ENCODE measurements at places on chromosomes 3 and 15.
A peak's percentile ranks its signal among the peaks of the same experiment; 100 is the strongest.

DNA sequence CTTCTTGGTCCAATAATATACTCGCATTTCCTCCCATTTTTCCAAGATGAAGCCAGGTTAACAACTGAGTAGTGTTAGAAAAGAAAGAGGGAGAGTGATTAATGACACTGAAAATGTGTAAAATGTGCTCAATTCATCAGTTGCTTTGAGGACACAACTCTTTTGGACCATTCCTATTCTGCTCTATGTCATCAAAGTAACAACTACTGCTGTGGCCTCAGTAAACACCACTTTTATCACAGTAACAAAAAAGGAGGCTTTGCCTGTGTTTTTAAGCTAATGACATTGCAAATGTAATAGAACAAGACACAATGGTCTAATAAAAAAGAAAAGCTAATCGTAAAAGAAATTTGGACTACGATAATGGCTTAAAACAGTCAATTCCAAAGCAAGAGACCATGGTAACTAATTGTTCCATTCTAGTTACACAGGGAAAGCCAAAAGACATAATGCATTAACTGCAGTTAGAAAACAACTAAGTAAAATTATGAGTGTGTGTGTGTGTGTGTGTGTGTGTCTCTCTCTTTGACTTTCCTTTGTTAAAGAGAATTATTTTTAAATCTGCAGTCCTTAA lies 221.1 kb downstream of the MAGI1 start:
- no peak for DNase-seq

GRCh38 chr3:63202529-63202928 lies 75.6 kb upstream of the SYNPR start:
- no peak for DNase-seq

- no peak for DNase-seq
These were observed 191.9 kb downstream of the STT3B start for GRCh38 chr3:31724651-31725050.

DNA sequence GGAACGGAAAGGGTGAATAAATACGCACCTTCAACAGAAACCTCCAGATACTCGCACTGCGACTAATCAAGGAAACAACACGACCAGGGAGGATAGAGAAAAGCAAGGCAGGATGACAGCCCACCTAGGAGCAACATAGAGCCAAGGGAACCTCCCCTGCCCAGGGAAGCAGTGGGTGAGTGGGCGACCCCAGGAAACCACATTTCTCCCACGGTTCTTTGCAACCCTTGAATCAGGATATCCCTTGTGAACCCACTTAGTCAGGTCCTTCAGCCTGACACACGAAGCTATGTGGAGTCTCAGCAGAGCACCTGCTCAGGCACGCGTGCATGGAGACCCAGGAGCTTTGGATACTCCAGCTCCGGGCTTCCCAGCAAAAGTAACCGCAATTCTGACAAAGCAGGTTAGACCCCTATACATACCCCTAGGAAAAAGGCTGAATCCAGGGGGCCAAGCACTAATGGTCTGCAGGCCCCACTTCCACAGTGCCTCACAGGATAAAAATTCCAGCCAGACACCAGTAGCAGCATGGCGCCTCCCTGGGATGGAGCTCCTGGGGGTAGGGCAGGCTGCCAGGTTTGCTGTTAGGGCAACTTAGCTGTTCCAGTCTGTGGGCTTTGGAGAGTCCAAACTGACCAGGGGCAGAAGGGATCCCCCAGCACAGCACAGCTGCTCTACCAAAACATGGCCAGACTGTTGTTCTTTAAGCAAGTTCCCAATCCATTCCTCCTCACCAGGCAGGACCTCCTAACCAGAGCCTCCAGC lies 38.4 kb upstream of the PXYLP1 start:
- no peak for DNase-seq

GRCh38 chr3:133857767-133858166 lies 37.9 kb downstream of the RAB6B start:
- DNase-seq, result no peak

GRCh38 chr15:69723404-69724096 lies 270.9 kb downstream of the RPLP1 start:
- DNase-seq, result no peak

- no peak for DNase-seq
These were observed 163.4 kb downstream of the FNDC3B start for GRCh38 chr3:172202797-172203196.

GRCh38 chr3:78881501-78881900 lies 886.3 kb downstream of the ROBO1 start:
- no peak for DNase-seq

- DNase-seq, result peak; percentile 95
These were observed 115.9 kb downstream of the DCLK3 start for GRCh38 chr3:36648241-36649034.

DNA sequence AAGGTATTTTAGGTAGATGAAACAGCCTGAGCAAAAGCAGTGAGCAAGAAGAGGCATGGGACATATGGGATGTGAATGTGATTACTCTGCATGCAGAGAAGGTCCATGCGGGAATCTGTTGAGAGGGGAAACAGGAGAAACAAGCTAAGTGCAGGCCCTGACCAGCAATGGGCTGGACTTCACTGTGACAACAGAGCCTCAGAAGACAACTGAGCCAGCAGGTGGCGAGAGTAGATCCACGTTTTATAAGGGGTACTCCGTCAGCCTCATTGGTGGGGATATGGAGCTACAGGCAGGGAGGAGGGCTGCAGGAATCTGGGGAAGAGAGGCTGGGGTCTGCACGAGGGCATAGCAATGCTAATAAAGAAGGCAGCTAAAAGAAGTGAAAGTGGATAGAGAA lies 405.9 kb upstream of the LMCD1 start:
- no peak for DNase-seq

DNA sequence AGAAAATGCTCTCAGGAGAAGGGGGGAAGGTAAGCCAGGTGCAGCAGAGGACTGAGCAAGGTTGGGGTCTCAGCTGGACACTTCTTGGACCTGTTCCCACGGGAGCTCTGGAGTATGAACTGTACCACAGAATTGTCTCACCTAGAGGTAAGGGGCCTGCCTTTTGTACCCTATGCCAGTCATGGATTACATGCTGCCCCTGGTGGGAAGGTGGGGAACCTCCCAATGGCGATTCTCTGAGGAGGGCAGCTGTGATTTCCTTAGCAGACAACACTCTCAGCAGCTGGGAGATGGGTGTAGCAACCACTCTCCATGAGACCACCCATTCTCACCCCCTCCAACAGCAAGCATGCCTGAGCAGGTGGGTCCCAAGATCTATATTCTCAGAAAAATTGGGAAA lies 329.4 kb upstream of the CTNNB1 start:
- no peak for DNase-seq

GRCh38 chr3:115986555-115987207 lies 363.4 kb downstream of the GAP43 start:
- no peak for DNase-seq

DNA sequence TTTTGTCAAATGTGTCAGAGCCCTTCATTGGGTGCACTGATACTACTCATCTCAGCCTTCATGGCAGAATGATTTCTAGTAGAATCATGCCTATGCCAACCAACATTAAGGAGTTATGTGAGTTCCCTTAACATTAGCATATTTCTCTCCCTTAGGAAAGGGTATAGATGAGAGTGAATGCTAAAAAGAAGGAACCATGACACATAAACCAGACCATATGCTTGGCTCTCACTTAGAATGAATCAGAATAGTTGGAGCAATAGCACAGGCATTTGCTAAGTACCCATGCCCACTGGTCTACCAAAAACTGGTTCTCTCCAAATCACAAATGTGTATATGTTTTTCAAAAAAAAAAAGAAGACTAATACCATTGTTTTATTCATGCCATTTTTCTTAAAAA lies 51.1 kb downstream of the STRIT1 start:
- no peak for DNase-seq

GRCh38 chr3:51637941-51638471 lies 33.0 kb upstream of the TEX264 start:
- DNase-seq, result peak; percentile 58

DNA sequence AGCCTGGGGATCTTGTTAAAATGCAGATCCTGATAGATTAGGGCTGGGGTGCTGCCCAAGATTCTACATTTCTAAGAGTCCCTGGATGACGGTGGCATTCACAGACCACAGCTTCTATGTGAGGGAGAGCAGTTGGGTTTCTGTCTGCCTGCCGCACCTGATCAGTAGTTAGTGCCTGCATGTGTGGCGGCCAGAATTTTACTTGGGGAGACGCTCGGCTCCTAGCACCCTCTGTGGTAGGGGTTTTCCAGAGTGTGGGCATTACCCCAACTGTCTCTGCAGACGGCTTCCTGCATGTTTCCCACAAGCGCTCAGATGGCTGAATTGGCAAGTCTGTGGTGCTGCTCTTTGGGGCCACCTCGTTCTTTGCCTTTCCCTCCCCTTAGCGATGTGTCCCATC lies 8.3 kb downstream of the GHRL start:
- no peak for DNase-seq

DNA sequence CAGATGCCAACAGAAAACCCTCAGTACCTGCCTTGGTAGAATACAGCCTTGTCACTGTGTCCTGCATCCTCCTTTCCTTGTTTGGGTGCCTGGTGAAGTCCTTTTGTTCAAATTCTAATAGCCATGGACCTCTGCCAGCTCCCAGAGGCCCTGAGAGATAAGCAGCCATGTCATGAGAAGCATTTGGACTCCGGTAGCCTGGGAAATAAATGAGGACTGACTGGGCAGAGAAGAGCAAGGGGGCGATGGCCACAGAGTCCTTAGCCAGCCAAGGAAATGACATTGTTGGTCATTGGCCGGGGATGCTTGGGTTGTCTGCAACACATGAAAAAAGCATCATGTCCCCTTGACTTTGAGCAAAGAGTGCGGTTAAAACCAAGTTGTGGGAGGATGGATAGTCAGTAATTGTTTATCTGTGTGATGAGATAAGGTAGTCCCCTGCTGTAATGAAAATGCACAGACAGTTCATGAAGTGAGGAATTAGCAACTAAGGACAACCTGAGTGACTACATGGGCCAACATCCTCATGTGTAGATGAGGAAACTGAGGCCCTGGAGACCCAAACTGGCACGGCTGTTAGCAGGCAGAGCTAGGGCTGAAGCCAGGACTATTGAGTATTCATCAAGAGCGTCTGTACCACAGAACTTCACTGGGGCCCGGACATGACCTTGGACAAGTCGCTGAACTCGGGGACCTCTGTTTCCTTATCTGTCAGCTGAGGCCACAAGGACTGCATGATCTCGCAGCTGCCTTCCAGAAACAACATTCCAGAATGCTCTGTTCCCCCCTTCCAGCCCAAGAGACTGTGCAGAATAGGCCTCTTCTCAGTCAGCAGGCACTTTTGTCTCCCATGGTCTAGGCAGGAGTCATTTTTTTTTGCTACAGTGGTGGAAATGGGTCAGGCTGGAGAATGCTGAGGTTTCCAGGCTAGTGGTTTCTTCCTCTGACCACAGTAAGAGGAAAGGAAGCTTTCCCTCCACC lies 90.5 kb upstream of the CTDSPL start:
- DNase-seq, result peak; percentile 44

DNA sequence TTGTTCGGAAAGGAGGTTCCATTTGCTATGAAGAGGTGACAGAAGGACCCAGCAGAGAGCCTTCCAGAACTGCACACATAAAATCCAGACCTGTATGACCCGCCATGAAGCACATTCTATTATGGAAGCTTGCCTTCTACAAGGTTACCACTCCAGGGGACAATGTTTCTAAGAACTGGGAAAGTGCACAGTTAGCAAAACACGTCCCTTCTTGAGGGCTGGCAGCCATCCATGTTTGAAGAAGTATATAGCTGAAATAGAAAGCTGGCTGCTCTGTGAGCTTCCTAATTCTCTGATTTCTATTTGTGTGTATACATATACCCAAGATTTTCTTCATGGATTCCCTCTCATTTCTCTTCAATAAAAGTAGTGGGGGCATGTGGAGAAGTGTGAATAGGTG lies 74.6 kb downstream of the CNTN3 start:
- DNase-seq, result no peak

DNA sequence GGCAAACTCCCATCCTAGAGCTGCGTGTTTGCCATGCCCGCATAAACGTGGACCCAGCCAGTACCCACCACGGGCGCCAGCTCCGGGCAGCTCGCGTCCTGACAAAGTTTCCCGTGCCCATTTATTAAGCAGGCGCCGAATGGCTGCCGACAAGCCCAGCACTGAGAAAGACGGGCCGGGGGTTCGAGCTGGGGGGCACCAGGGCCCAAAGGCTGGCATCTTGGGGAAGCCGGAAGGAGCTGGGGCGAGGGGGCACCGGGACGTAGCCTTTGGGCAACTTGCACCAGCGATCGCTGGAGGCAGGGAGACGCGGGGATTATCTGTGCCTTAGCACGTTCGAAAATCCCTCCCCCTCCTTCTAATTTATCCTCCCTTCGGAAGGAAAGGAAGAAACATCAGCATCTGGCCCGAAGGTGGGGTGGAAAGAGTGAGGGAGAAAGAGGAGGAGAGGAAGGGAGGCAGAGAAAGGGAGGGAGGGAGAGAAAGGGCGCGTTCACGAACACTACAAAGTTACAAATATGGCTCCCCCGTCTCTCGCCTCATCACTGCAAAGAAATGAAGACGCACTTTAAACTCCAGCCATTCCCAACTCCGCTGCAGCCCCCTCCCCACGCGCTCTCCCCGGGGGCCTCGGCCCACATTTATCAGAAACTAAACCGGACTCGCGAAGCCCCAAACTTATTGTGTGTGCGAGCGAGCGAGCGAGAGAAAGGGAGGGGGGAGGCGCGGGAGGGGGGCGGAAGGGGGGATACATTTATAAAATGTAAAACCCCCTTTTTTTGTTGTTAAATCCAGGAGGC lies 1.0 kb downstream of the ANP32A start:
- DNase-seq, result no peak

DNA sequence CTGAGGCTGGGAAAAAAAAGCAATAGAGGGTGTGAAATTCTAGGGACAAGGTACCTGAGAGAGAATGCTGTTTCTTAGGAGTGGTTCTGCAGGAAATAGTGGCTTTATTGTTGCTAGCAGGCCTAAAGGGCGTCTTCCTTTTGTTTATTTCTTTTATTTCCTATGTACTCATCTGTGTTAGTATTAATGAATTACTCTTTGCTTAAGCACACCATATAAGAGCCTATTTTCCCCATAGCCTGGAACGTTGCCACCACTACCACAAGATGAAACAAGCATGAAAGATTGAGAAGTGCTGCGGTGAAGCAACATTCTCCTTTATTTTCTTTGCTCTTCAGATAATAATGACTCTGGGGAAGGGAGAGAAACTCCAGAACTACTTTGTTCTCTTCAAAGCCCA lies 21.3 kb upstream of the GOLIM4 start:
- peak; percentile 67 for DNase-seq

DNA sequence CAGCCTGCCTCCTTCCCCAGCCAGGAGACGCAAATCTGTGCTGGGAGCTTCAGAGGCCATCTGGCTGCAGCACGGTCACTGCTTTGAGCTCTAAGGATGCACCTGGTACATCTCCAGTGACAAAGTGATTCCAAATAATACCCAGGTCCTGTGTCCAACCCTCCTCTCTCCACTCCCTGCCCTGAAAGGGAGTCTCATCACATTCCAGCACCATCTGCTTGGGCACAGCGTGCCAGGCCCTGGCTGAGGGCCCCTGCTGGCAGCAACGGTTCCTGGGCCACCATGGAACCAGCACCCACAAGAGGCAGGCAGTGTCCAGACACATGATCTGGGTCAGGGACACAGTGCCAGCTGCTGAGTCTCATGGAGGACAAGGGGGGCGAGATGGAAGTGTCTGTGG lies 81.3 kb downstream of the MTHFS start:
- no peak for DNase-seq

Measured in astrocyte of the cerebellum (primary cell).